ENCODE measurements at places on chromosomes 5 and 9. TPM values are rescaled to one million over a fixed set of nuclear protein-coding genes. Genes with fewer than 3 reads are reported as not detected.
A peak's percentile ranks its signal among the peaks of the same experiment; 100 is the strongest.

The GFI1B gene
- total RNA-seq, result not detected

The SPAAR gene
- not detected for total RNA-seq

The OXCT1 gene
- total RNA-seq, result 48.4 TPM

The NR2F1 gene
- total RNA-seq, result 3.0 TPM

GRCh38 chr5:124457101-124457500, 289.3 kb downstream of the ZNF608 start:
- DNase-seq, result no peak

GRCh38 chr5:99070822-99071221, 142.0 kb upstream of the CHD1 start:
- DNase-seq, result no peak

DNA sequence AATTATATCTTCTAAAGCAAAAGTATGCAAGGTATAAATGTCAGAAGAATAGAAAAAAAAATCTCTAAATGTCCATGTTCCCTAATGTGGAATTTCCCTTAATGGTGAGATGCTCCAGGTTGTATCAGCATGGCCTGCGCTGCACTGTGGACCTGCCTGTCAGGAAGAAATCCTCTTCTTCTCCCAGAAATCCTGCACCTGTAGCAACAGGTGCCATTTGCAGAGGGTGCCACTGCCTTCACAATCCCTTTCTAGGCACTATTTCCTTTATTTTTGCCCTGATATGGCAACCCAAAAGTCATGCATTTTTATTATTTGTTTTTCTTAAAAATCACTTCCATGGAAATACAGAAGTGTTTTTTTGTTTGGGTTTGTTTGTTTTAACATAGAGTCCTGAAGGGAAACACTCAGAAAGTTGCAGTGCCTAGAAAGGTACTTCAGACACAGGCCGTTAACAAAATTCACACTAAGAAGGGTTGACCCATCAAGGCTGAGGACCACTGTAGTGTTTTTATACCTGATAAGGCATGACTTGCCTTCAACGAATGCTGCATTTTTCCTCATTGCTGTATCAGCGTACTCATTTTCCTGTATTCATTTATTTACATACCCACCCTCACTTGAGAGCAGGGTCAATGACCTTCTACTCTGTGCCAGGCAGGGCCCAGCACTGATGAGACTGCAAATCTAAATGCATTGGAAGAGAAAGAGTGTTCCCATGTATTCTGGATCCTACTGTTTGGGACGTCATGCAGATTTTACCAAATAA, 177.8 kb downstream of the SNX18 start:
- no peak for DNase-seq

- no peak for DNase-seq
Observed at GRCh38 chr5:174533751-174534241, 190.6 kb upstream of the MSX2 start.

DNA sequence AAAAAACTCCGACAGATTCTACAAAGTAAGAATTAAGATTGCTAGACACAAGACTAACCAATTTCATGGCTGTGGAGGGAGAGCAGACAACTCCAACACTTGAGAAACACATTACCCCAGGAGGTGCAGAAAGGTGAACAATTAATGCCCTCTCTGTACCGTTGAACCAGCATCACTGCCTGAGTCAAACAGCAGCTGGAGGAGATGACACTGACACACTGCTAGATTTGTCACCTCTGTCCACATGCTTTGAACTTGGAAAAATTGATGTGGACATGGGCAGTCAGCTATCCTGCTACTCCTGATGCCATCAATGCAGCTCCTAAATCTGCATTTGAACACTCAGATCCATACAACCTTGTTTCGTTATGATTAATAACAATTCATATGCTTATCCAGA, 51.7 kb downstream of the GPBP1 start:
- DNase-seq, result no peak

DNA sequence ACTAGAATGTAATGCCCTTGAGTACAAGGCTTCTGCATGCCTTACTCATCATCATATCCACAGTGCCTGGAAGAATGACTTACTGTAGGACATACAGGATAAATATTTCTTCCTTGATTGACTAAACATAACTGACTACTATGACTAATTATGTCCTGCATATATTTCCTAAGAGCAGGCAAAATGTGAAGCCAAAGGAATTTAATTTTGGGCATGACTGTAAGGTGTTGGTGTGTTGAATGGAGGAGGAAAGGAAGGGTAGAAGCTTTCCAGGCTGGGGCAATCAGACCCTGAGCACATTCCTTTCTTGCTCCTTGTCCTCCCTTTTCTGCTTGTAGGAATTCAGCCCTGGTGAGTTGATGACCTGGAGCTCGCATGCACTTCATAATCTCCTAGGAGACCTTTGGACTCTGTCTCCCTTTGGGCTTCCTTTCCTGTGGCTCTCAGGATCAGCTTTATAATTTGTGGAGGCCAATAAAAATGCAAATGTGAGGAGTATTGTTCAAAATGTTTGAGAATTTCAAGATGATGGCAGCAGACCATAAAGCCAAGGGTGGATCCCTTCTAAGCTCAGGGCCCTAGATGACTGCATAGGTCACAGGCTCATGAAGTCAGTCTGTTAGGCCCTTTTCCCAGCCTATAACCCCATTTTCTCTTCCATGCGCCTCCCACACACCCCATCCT, 174.0 kb downstream of the HMHB1 start:
- peak; percentile 3 for DNase-seq

- DNase-seq, result no peak
Observed at GRCh38 chr5:143514616-143515335, 111.3 kb upstream of the NR3C1 start.

- DNase-seq, result peak; percentile 68
Observed at GRCh38 chr9:29039258-29039657, 1466.0 kb upstream of the C9orf72 start.

DNA sequence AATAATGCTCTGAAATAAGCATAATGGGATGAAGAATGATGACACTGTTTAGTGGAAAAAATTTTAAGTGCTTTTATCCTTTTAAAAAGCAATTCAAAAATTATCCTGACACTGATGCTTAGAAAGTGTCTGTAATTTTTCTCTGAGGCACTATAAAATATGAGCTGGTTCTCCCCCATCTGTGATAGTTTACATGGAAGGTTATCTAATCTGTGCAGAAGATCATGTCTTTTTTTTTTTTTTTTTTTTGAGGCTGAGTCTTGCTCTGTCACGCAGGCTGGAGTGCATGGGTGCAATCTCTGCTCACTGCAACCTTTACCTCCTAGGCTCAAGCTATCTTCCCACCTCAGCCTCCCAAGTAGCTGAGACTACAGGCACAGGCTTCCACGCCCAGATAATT, 15.2 kb upstream of the TAF11L2 start:
- DNase-seq, result no peak

DNA sequence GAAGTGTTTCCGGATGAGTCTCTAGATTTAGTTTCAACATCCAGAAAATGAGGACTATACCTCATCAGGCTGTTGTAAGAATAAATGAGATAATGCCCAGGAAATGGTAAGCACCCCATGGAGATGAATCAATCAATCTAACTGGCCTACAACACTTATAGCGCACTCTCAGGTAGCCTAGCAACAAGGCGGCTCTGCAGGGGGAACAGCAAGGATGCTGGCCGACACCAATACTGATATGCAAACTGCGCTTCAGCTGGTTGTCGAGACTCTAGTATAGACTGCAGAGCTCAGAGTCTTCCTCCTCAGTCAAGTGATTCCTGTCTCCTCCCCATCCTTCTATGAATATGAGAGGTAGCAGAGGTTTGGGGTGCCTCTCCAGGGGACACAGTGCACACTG, 218.8 kb upstream of the WWC1 start:
- DNase-seq, result peak; percentile 71

All from A673 (cell line).